Right atrium auricular region (tissue), 2 donors: ENCODE measurements at places on chromosomes 5 and 9. TPM values are rescaled to one million over a fixed set of nuclear protein-coding genes. Genes with fewer than 3 reads are reported as not detected.

GRCh38 chr5:67453111-67453905 lies 256.7 kb upstream of the CD180 start:
- no peak for DNase-seq

GRCh38 chr9:34636791-34637355 lies 714 bp downstream of the SIGMAR1 start:
- no peak for DNase-seq

- DNase-seq: no peak
Measured at GRCh38 chr5:147387109-147387508, 122.8 kb downstream of the DPYSL3 start.

- DNase-seq: no peak
Measured at GRCh38 chr5:145084834-145085233, 750.3 kb downstream of the PRELID2 start.

- no peak for DNase-seq
Measured at GRCh38 chr5:122493091-122494021, 181.3 kb downstream of the SNCAIP start.

DNA sequence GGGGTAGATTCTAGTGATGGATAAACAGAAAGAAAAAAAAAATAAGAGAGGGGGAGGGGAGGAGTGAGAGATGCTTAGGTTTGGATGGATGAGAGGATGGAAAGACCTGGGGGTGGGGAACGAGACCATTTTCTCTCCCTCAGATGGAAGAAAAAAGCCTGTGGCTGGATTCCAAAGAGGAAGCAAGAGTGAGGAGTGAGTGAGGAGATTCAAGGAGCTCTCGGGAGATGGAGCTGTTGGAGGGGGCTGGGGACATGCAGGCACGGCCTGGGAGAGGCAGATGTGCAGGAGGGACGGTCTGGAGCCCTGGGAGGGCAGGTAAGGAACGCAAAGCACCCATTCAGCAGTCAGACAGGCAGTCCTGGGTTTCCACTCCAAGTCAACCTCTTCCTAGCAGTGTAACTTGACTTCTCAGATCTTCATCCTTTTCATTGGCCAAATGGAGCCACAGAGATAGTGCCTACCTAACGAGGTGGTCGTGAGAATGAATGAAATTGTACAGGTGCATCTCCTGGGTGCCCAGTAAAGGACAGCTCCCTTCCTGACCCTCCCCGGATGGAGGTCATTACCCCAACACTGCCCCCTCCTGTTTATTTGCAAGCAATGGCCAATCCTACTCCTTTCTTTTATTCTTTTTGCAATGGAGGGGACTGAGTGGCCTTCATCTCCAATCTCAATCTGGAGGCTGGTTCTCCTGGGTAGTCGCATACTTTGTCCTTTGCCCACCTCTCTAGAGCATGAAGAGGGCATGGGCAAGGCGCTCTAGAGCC lies 52.2 kb downstream of the PCDH1 start:
- no peak for DNase-seq

Gene PPP2R2B
- total RNA-seq: 12.4 TPM

- no peak for DNase-seq
Measured at GRCh38 chr9:70035691-70036090, 8.0 kb upstream of the MAMDC2 start.

Gene NFX1
- total RNA-seq: 29.1 TPM

DNA sequence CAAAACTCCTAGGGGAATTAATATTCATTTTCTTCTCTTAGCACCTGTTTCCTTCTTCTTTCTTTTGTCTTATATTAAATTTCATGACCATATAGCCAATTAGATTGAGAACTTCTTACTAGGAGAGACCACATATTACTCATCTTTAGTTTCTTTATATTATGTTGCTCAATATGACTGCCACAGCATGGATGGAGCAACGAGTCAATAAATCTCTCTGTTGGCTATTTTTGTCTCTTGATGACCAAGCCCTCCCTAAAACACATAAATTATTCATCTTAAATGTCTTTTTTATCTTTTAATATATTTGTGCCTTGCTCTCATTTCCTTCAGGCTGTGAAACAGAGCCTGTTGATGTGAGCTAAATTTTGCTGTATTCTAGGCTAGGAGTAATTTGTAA lies 123.0 kb downstream of the ADAMTSL1 start:
- DNase-seq: no peak

GRCh38 chr9:98514841-98515240 lies 193.9 kb downstream of the GABBR2 start:
- DNase-seq: no peak

Gene NLN
- total RNA-seq: 5.9 TPM

DNA sequence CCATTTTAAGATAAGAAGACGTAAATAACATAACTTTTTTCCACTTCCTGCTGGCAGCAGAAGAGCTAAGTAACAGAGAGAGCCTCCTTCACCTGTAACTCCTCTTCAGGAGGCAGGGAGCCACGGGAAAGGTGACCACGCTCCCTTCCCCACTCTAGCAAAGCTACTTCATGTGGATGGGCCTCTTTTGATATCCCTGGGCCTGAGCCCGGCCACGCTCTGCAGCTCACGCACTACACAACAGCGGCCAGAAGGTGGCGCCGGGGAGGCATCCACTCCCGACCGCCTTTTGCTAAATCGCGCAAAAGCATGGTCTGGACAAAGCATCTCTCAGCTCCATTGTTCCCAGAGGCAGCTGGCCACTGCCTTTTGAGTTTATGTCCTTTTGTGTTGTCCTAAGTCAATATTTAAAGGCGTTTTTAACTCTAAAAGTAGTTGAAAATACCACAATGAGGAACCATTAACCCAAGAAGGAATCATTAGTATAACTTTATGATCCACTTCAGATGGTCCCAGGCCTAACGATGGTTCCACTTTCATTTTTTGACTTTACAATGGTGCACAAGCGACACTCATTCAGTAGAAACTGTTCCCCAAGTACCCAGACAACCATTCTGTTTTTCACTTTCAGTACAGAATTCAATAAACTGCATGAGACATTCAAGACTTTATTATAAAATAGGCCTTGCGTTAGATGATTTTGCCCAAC lies 23.6 kb downstream of the CMBL start:
- DNase-seq: peak; percentile 86

DNA sequence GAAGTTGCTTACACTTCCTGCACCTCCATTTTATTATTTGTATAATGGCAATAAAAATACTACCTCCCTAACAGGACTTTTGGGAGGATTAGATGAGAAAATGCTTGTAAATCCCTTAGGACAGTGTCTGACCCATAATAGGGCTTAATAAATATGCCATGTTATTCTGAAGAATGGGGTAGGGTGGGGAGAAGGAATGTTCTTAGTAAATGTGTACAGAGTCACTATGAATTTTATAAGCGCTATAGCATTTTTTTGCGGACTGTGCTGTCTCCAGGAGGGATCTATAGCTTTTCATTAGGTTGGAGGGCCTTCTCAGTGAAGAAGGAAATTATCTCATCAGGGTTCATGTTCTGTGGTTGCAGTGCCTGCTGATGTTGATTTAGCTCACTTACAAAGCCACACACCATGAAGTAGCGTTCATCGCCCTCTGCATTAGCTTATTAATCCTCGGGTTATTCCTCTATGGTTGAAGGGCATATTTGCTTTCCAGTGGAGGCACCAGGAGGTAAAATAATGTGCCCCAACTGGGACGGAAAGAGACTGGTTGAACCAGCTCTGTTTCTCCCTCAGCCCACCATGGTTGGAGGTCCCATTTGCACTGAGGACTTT lies 497.1 kb downstream of the ARHGEF28 start:
- no peak for DNase-seq

- no peak for DNase-seq
Measured at GRCh38 chr5:4735261-4735660, 404.9 kb upstream of the ADAMTS16 start.

Gene HRCT1
- 12.5 TPM for total RNA-seq

DNA sequence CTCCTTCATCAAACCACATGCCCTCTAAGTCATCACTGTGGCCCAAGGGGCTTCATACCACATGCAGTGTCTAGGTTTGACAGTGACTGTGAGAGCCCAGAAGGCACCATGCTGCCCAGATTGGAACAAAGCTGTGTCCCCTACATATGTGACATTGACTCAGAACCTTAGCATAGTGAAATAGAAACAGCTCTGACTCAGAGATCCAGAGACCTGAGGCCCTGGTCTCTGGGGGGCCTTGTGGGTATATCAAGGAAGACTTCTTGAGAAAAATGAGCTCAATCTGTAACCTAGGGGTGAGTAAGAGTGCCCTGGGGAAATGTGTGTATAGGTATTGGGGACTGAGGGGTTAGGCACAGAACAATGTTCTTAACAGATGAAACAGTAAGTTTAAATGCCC lies 7.1 kb upstream of the ENTREP1 start:
- no peak for DNase-seq

- DNase-seq: no peak
Measured at GRCh38 chr5:142845954-142846398, 75.8 kb downstream of the ARHGAP26 start.

Gene BTNL8
- 0.59 TPM for total RNA-seq

DNA sequence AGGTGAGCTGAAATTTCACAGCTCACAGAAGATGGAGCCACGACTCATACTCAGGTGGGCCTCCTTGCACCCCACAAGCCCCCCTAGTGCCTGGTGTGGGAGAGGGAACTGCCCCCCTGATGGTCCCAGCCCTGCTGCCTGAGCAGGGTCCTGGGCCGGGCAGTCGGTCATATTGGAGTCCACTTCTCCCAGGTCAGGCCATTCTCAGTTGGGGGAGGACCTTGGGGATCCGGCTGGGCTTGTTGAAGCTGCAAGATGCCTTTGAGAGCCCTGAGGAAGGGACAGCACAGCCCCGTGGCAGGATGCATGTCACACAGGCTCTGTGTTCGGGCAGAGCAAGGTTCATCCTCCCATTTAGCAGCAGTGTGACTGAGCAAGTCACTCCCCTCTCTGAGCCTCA lies 56.6 kb downstream of the ERGIC1 start:
- DNase-seq: no peak

- no peak for DNase-seq
Measured at GRCh38 chr9:108443019-108443633, 412.7 kb downstream of the ACTL7B start.

Gene CATSPER3
- 0.39 TPM for total RNA-seq

Gene ADCY2
- not detected for total RNA-seq

DNA sequence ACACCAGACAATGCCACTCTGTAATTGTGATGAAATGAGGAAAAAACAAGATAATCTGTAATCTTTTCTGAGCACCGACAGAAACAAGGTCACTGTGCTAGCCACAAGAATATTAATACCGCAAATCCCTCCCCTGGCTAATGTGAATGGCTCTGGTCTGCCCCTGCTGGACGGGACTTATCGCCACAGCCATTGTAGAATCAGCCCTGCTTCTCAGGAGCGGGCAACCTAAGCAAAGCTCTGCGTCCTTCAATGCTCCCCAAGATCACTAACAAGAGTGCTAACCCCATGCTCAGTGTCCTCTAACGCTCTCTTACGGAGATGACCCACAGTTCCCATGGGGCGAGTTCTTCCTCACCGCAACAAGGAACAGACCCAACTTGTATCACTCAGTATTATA lies 42.7 kb downstream of the OR2V1 start:
- DNase-seq: no peak

Gene NR5A1
- not detected for total RNA-seq
